ENCODE measurements at places on chromosomes 4 and X.

DNA sequence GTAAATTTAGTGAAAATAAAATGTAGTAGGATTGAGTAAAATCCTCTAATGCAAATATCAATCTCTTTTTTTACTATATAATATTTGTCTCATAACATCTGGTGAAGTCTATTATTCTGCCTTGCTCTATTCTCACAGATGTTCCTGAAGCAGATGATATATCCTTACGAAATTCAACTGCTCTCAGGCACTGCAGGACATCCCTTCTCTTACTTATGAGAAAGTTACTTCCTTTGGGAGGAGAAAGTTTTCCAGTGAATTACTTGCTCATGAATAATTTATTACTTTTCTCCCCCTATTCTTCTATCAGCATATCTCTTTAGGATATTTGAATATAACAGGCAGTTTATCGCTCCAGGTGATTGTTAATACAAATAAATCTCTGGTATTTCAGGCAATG lies 75.6 kb upstream of the AGA start:
- no peak for DNase-seq

DNA sequence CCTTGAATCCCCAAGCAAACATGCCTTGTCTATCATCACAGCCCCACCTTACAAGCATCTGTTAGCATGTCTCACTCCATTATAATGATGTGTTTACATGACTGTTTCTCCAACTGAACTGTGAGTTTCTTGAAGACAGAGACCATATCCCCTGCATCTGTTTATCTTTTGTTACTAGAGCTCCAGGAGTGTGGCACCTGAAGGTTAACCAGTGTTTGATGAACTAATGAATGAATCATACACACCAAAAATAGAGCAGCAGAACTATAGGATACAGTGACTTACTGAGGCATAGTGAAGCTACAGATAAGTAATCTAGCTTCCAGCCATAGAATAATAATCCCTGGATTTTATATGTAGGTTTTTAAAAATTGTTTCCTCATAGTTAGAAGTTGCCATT lies 331.0 kb downstream of the PCDH7 start:
- no peak for DNase-seq

GRCh38 chr4:79575709-79576428 lies 167.8 kb upstream of the GK2 start:
- no peak for DNase-seq

- DNase-seq: no peak
Measured at GRCh38 chr4:142579443-142579842, 266.7 kb downstream of the INPP4B start.

GRCh38 chrX:65871671-65872311 lies 168.1 kb downstream of the VSIG4 start:
- DNase-seq: no peak

GRCh38 chr4:79756140-79756895 lies 316.7 kb downstream of the ANTXR2 start:
- no peak for DNase-seq

- no peak for DNase-seq
Measured at GRCh38 chr4:138671606-138672084, 343.9 kb upstream of the NOCT start.

DNA sequence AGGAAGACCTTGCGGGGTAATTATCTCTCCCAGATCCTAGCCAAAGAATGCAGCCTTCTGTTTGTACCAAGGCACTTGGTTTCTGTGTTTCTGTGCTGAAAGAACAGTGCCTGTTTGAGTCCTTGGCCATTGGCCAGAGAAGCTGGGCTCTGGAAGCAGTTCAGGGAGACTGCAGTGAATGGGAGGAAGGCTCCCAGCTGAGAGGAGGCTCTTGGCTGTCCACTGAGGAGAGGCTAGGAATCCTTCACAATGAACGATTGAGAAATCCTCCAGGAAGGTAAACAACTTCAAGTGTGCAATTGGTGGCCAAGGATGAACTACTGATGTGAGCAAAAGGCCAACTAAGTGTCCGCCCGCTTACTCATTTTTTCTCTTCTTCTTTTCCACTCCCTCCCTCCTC lies 61.3 kb downstream of the HS3ST1 start:
- DNase-seq: no peak

DNA sequence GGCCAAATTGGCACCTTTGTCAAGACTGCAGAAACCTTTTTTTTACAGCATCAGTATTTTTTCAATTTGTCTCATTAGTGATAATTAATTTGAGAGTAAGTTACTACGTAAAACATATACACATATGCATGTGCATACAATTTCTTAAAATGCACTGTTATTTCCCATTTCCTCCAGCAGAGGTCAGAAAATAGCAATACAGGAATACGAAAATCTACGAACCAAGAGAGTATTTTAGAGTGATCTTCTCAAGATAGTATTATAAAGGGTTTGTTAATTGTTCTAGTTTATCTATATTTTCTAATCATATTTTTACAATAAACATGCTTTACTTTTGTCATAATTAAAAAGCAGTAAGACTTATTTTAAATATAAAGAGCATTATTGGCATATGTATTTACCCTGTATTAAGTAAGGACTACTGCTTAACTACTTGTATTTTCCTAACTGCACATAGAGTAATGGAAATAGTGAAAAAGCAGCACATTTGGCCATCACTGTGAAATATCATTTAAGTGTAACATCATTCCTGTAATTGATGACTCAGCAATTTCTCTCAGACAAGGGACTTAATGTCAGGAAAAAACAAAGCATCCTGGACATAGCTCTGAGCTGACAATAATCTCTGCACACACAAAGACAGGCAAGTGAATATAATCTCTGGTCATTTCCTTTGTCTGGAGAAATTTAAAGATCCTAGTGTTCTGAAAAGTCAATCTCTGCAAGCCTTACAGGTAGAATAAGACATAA lies 45.6 kb downstream of the MAOB start:
- no peak for DNase-seq

- no peak for DNase-seq
Measured at GRCh38 chr4:74114234-74114633, 15.2 kb upstream of the CXCL2 start.

DNA sequence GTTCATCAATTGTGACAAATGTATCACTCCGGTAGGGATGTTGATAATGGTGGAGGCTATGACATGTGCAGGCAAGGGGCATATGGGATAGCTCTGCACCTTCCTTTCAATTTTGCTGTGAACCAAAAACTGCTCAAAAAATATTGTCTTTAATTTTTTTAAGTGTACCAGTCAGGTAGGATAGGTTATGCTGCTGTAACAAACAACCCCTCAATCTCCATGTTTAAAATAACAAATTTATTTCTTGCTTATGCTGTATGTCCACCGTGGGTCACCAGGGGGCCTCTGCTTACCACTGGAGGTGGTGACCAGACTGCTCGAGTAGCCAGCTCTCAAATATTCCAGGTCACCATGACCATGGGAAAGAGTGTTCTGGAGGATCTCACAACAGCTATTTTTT lies 23.4 kb upstream of the MSX1 start:
- no peak for DNase-seq

GRCh38 chr4:118732591-118733330 lies 47.6 kb downstream of the METTL14 start:
- DNase-seq: no peak

- no peak for DNase-seq
Measured at GRCh38 chrX:67289055-67289499, 254.7 kb upstream of the AR start.

DNA sequence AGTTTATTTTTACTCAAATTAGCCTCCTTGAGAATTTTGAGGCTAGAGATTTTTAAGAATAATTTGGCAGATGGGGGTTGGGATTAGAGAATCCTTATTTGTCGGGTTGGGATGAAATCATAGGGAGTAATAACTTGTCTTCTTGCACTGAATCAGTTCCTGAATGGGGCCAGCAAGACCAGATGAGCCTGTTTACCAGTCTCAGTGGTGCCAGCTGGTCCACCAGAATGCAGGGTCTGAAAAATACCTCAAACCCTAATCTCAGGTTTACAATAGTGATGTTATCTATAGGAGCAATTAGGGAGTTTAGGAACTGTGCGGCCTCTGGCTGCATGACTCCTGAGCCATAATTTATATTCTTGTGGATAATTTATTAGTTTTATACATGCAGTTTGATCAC lies 705.9 kb upstream of the AGA start:
- DNase-seq: no peak

DNA sequence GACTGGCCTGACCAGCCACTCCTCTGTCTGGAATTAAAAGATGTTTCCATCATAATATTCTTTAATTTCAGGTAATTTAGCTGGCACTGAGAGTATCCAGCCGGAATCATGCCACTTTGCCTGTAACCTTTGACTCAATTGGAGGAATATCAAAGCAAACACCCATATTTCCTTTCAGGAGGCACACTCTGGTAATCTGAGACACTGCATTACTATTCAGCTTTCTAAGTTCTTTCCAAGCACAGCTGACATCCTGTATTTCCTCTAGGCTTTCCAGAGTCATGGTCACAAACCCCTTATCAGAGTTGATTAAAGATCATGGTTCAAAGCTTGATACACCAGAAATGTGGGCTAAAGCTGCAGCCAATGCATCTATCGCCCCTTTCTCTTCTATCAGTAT lies 29.3 kb downstream of the INTS12 start:
- DNase-seq: no peak

DNA sequence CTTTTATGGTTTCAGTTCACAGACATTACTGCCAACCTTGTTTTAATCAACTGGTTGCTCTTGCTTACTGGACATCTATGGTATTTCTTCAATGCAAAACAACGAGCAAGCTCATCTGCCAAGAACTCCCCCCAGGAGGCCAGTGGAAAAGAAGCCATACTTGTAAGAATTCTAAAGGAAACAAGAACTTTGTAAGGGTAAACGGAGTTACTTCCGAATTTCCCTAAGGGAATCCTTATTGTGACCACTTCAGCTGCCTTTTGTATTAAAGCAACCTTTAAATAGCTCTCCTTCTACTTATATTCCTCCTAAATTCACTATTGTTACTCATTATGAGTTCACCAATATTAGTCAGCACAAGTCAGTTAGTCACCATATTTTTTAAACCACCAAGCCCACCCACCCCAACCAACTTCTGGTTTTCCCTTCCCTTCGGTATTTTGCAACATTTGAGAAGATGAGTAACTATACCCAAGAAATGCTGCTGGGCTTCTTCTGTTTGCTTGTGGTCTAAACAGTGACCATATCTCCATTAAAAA lies 602.8 kb upstream of the DIPK2B start:
- DNase-seq: no peak

DNA sequence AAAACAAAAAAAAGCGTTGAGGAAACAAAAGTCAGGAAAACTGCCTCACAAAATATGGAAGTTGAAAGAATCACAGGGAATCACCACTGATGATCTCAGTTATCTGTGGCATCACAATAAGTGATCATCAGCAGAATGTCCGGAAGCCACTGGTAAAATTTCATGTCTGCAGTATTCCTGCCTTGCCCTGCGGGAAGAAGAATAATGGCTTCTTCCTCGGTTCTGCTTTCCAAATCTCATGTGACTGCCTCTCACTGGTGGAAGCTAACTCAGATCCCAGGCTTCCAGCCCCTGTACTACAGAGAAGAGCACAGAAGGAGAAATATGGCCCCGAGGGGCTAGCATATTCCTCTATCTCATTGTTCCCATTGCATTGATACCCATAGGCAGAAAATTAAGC lies 12.7 kb upstream of the ZNF330 start:
- no peak for DNase-seq

- DNase-seq: no peak
Measured at GRCh38 chr4:38867478-38868058, at the start of gene FAM114A1. Gene FAM114A1 (plus strand): TSS chr4:38867806. CDS start chr4:38878079, 10,273 bp downstream.

DNA sequence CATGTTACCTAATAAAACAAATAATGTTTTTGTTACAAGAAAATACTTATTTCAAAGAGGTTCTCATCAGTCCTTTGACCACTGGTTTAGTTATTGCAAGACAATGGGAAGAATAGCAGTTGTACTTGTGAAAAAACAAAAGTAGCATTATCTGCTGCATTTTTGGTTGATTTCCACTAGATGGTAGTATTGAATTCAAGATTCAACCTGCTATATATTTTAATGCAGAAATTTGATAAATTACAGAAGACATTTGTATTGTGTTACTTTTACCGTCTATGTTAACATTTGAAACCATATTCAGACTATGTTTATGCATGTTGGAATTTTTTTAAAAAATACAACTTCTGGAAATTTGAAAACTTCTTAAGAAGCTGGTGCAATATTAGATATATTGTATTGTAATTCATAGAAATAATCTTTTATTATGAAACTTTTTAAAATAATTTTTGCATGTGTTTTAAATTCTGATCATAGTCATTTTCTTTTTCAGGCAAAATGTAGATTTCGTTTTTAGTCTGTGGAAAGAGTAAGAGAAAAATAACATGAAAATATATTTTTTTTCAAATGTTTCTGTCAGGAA lies 56.4 kb downstream of the SPCS3 start:
- DNase-seq: no peak

DNA sequence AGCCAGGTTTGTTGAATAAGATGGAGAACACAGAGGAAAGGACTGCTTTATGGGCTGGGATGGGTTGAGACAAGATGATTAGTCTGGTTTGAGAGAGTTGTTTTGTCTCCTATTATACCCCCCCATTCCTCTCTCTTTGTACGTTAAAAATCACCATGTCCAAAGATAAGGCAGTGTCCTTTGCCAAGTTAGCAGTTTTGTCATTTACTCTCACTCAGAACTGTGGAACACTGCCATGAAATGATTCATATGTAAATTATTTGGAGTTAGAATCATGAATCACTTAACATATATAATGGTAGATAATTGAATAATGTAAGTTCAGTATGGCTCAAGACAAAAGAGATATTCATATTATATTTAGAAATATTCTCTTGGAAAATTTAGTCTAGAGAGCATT lies 151.3 kb downstream of the DCLK2 start:
- DNase-seq: no peak

DNA sequence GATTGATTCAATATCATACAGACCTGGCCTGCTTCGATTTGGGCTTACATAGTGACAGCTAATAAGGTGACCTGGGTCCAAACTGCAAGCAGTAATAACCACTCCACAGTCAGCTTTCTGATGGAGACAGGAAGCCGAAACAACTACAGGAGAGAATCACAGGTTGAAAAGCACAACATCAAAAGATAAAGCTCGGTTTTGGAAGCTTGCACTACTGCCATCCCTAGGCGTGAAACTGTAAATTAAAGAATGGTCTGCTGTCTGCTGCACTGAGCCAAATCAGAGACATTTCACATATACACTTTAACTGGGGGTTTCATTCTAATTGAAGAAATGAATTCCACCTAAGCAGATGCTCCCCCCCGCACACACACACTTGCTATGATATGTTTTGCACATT lies 116.3 kb downstream of the DHX15 start:
- no peak for DNase-seq

DNA sequence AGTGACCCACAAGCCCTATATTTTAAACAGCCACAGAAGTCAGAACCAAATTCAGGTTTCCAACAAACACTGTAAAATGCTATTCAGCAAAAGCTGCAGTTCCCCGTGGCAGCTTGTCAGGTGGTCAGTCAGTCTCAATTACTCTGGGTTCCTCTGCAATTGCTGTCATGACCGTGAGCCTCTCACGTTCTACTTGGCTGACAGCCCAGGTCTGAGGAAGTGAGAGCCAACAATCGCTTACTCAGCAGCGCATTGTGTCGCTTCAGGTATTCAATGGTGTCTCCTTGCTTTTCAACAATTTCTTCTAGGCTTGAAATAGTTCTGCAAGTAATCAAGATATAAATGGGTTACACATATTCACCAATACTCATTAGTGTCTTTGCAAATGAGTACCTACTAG lies 25.8 kb downstream of the TRIM75 start:
- no peak for DNase-seq

- DNase-seq: no peak
Measured at GRCh38 chr4:38455092-38455862, 208.7 kb upstream of the KLF3 start.

GRCh38 chr4:162201673-162202072 lies 37.9 kb upstream of the FSTL5 start:
- no peak for DNase-seq
